ENCODE measurements at places on chromosomes 3 and 15.

DNA sequence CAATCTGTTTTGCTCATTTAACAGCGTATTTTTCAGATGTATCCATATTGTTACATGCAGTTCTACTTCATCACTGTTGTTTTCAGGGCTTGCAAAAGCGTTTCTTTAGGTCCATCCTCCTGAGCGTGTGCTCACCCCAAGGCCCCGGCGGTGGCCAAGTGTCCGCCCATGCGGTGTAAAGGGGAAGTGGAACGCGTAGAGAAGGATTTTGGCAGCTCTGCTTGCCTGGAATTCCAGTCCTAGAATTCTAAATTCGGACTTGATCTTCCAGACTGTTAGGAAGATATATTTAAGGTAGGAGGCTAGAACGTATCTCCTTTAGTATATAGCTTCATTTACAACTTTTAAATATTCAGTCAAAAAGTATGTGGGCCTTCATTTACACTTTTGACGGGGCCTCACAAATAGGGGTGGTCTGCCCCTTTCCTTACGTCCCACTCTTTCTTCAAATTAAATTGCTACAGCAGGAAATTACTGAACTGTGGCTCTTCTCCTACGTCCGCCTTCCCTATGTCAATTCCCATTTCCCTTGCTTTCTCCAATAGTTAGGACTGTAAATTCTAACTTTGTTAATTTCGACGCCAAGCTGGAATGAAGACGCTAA is 609 bp upstream of the TBC1D23 start:
- peak; percentile 44 for DNase-seq

DNA sequence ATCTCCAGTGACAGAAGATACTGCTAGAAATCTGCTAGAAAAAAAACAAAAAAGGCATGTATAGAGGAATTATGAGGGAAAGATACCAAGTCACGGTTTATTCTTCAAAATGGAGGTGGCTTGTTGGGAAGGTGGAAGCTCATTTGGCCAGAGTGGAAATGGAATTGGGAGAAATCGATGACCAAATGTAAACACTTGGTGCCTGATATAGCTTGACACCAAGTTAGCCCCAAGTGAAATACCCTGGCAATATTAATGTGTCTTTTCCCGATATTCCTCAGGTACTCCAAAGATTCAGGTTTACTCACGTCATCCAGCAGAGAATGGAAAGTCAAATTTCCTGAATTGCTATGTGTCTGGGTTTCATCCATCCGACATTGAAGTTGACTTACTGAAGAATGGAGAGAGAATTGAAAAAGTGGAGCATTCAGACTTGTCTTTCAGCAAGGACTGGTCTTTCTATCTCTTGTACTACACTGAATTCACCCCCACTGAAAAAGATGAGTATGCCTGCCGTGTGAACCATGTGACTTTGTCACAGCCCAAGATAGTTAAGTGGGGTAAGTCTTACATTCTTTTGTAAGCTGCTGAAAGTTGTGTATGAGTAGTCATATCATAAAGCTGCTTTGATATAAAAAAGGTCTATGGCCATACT is 4.0 kb downstream of the B2M start:
- DNase-seq: no peak

DNA sequence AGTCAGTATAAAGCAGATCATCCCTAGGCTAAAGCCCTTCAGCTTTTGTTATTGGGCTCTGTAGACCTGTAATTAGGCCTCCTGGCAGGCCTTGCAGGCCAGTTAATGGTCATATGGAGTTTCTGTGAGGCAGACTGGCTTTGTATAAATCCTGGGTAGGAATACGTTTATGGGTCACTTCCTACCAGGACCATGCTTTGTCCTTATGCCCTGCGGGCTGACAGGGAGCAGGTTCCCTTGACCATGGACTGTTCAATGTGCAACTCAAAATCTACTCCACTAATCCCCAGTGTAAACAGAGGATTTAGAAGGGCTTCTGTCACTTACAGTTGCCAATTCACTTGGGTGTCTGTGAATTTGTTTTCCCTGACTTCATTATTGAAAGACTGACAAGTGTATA is 202.7 kb upstream of the MLF1 start:
- no peak for DNase-seq

GRCh38 chr3:114861666-114862065 is 285.4 kb downstream of the ZBTB20 start:
- no peak for DNase-seq

- no peak for DNase-seq
Measured at GRCh38 chr3:189567766-189568420, 63.3 kb upstream of the TP63 start.

DNA sequence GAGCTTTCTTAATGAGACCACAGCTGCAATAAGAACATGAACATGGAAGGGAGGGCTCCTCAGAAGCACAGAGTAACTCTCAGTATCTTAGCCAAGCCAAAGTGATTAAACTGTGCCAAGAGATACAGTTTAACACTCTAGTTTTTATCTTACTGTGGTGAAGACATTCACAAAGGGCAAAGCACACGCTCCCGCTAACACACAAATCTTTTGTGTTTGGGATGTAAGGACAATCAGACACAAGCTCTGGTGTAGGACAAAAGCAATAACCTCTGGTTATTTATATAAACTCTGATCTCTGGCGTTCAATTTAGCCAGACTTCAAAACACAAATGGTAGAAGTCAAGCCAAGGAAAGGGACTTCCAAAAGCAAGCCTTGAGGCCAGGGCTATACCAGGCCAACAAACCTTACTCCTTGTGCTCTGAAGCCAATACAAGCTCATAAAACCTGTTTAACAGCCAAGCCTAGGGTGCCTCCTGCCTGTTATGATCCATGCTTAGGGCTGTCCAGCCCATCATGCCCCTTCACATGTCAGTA is 27.8 kb downstream of the DPH3 start:
- peak; percentile 41 for DNase-seq

- no peak for DNase-seq
Measured at GRCh38 chr15:51838270-51838669, 8.8 kb downstream of the TMOD3 start.

- DNase-seq: no peak
Measured at GRCh38 chr3:102125197-102125993, 276.1 kb downstream of the NFKBIZ start.

- no peak for DNase-seq
Measured at GRCh38 chr3:45639044-45639392, 44.5 kb downstream of the LIMD1 start.

- DNase-seq: no peak
Measured at GRCh38 chr15:38054488-38054887, 120.0 kb downstream of the TMCO5A start.

GRCh38 chr3:143538577-143538981 is 309.7 kb downstream of the SLC9A9 start:
- DNase-seq: no peak

DNA sequence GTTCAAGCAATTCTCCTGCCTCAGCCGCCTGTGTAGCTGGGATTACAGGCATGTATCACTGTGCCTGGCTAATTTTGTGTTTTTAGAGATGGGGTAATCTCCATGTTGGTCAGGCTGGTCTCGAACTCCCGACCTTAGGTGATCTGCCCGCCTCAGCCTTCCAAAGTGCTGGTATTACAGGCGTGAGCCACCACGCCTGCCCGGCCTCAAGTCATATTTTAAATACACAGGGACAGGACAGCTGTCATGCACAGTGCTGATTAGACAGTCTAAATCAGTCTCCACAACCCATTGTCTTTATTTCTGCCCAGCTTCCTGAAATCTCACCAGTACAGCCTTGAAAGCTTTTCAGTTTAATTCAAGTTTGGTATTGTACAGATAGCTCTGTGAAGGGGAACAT is 587.4 kb downstream of the FOXP1 start:
- no peak for DNase-seq

- no peak for DNase-seq
Measured at GRCh38 chr15:68428431-68428940, 3.5 kb downstream of the ITGA11 start.

Measured in left lung (tissue), 14 donors.